ENCODE measurements at places on chromosomes 6 and 20.

DNA sequence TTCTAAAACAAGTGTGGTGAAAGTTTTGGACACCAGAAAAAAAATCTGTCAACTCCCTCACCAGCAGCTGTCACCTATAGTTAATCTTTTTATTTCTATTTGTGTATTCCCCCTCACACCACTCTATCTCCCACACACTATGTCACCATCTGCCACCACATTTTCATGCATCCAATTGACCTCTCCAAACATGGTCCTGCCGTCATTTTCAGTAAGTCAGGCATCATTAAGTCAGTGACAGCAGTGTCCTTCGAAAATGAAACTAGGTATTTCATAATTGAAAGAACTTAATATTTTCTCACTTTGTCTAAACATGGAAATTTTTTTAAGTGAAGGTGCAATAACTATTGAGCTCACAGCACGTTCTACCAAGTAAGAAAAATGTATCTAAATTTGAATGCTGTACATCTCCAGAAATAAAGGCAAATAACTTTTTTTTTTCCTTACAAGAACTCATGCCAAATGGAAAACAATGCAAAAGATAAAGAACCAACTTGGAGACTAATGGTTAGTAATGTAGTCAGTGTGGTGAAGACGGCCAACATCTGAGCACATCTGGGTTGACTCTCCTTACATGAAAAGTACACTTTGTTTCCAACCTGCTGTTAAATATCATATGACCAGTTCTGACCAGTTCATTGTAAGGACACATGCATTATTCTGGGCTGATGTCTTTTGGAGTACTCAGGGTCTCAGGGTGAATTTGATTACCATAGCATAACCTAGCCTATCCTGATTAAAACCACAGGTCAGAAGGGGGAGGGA is 623.3 kb upstream of the MANEA start:
- DNase-seq = no peak

GRCh38 chr20:22456109-22456508 is 128.3 kb downstream of the FOXA2 start:
- no peak for DNase-seq

DNA sequence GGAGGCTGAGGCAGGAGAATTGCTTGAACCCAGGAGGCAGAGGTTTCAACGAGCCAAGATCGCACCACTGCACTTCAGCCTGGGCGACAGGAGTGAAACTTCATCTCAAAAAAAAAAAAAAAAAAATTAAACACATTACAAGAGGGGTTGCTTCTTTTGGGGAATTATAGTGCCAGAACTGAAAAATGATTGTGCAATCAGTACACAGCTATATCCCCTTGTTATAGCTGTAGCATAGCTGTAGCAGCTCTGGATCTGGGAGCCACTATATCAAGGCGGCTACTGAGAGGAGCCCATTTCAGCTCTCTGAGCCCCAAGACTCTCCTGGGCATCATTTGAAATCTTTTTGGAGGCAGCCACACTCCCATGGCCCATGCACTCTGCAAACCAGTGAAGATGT is 334.3 kb downstream of the TFAP2A start:
- no peak for DNase-seq

DNA sequence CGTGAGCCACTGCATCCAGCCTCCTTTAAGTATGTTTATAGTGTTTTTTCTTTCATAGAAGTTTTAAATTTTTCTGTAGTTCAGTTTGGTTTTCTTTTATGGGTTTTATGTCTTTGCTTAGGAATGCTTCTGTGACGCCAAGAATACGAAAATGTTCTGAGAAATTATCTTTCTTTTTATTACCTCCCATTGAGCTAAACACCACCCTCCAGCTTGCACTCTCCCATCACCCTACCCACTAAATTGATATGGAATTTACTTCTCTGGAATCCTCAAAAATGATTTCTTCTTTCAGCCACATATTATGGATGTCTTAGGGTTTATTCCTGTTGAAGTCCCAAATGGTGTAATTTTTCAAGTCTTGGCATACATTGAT is 38.1 kb downstream of the JARID2 start:
- no peak for DNase-seq

DNA sequence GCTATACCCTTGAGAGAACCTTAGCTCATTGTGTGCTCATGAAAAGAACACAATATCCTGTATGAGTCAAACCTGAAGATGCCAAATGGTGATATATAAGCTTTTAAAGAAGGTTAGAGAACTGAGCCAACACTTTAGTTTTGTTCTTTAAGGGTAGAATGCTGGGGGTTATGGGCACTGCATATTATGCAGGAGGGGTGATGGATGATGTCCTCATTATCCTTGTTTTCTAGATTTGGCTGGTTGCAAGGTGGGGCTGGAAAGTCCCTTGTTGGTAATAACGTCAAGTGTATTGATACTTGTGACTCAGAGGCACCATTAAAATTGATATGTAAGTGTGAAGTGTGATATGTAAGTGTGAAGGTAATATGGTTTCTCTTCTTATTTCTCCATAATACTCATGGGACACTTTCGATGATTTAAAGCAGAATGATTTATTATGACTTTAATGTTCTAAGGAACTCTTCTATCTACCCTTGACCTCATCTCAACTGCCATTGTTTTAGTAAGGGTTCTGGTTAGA is 113.7 kb upstream of the DTNBP1 start:
- peak; percentile 34 for DNase-seq

DNA sequence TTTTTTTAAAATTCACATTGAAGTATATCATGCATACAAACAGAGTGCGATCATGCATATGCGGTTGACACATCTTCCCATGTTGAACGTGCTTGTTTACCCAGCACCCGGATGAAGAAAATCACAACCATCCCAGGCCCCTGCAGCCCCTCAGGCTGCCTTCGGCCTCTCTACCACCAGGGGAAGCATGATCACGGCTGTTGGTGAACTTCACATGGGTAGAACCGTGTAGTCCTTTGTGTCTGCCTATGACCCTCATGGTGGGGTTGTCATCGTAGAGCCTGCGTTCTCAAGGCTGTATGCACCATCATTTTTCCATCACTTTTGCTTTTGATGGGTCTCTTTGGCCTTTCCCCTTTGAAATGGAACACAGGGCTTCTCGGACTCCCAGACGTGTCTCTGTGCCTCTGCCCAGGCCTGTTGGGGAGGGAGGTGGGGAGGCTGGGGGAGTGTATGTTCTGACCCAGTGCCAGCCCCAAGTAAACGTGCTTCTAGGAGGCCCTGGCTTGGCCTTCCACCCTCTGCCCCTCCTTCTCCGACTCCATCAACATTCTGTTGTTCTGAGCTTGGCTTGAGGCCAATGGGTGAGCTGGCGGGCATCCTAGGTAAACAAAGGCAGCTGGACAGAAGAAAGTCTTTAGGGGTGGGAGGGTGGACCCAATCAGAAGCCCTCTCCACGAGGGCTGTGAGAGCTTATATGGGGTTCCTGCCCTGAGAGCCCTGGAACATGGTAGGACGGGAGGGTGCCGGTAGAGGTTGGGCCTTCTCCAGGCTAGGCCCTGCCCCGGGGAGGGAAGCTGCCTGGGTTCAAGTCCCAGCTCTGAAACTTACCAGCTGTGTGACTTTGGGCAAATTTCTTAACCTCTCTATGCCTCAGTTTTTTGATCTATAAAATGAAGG is 39.7 kb downstream of the TGM2 start:
- peak; percentile 64 for DNase-seq

DNA sequence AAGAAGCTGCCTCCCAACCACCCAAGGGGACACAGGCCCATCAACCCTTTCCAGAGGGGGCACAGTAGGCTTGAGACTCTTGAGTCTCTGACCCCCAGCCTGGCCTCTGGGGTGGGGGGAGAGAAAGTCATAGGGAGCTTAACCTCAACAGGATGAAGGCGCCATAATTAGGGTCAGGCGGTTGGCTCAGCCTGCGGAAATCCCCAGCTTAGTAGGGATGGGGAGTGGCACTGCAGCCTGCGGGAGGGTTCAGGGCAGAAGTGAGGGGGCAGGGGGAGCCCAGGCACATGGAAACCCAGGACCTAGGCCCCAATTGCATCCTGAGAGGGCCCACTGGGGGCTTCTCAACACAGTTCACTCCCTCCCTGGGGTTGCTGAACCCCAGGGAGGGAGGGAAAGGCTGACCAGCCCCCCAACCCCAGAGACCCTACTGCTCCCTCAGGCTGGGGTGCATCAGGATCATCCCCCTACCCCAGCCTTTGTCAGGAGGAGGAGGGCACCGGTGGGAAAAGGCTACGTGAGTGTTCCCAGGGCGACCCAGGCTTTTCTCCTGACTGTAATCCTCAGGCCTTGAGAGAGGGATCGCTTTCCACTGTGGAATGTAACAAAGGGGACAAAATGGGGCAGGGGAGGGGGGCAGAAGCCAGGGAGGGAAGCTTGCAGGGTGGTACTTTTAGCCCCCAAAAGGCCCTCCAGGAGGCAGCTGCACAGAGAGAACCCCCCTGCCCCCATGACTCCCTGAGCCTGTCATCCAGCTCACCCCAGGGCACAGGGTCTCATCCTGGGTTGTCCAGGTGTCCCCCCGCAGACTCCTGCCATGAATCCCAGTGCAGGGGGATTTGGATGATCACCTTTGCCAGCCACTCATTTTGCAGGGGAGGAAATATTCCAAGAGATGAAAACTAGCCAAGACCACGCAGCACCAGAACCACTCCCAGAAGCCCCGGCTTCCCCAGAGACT is 46.4 kb downstream of the MRPL14 start:
- DNase-seq = no peak

- DNase-seq = peak; percentile 37
These were observed 24.1 kb downstream of the CFAP61 start for GRCh38 chr20:20076297-20077065.

GRCh38 chr20:5949943-5950270 is 426 bp downstream of the TRMT6 start:
- no peak for DNase-seq

- DNase-seq = peak; percentile 85
These were observed 1.2 kb downstream of the STK35 start for GRCh38 chr20:2102585-2103460.

DNA sequence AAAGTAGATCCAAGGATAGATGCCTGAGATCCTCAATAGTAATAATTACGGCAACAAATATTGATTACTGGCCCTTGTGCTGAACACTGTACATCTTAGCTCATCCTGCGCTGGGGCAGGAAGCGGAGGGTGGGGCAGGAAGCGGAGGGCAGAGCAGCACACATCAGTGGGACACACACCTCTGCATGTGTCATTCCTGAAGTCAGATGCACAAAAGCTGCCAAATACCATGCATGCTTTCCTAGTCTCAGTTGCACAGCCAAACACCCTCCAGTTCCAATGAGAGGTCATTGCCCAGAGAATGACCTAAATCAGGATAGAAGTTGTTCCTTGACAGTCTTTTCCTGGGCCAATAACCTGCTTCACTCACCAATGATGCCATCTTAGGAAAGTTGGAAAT is 74.4 kb upstream of the FOXC1 start:
- peak; percentile 77 for DNase-seq

GRCh38 chr6:90610751-90611542 is 24.1 kb upstream of the MAP3K7 start:
- no peak for DNase-seq

- DNase-seq = no peak
These were observed 46.3 kb downstream of the SOD2 start for GRCh38 chr6:159646733-159647132.

DNA sequence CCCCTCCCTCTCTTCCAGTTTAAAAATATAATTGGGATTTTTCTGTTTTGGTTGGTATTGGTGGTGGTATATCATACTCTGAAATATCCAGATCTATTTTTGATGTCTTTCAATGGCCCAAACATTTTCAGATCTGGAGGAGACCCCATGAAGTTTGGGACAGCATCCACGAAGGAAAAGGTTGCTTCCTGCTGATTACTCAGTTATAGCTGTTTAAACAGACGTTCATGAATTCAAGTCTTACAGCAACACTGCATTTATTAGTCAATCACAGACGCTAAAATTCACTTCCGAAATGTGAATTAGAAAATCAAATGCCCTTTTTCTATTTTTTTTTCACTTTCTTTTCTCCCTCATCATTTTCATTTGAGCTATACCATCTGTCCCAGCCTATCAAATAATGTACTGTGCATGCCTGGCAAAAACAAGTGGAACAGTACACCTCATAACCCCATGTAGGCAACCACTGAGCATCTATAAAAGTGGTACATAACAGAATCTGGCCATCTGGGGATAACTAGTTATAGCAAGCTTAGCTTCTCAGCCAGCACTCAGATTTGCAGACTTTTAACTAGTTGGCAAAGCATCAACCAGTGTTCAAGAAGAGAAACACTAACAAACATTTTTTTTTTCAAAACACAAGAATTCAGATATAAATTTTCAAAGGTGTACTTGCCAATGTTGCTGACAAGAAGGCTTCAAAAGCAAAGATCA is 124.5 kb downstream of the HIVEP2 start:
- no peak for DNase-seq

- peak; percentile 7 for DNase-seq
These were observed 86.0 kb downstream of the SLC16A10 start for GRCh38 chr6:111173341-111173740.

Measured in PC-3 (cell line).